KBM-7 (cell line): ENCODE measurements at places on chromosomes 12 and 14.

GRCh38 chr12:132455565-132455964 is 34.4 kb upstream of the FBRSL1 start:
- no peak for DNase-seq

- DNase-seq = no peak
Measured at GRCh38 chr12:10384191-10384590, 5.7 kb downstream of the KLRK1 start.

GRCh38 chr14:94213741-94214140 is 39.6 kb downstream of the PPP4R4 start:
- peak; percentile 59 for DNase-seq

- DNase-seq = peak; percentile 54
Measured at GRCh38 chr12:43776498-43776897, 17.7 kb downstream of the IRAK4 start.

- DNase-seq = no peak
Measured at GRCh38 chr12:2963154-2963759, 4.1 kb downstream of the TEAD4 start.

DNA sequence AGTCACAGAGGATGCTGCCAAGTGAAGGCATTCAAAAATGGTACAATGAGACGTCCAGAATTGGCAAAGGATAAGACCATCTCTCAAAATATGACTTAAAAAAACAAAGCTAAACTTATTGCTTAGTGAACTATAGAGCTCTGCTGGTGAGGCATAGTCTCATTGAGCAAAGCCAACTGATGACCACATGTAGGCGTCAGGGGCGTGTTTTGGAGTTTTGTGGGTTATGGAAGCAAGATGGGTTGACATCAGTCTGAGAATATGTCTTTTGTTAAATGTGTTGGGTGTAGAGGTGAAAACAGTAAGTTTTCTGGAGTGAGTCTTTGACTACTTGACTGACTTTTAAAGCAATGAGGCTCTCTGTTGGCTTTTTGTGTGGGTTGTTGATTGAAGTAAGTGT is 47.2 kb downstream of the ATL1 start:
- DNase-seq = no peak

DNA sequence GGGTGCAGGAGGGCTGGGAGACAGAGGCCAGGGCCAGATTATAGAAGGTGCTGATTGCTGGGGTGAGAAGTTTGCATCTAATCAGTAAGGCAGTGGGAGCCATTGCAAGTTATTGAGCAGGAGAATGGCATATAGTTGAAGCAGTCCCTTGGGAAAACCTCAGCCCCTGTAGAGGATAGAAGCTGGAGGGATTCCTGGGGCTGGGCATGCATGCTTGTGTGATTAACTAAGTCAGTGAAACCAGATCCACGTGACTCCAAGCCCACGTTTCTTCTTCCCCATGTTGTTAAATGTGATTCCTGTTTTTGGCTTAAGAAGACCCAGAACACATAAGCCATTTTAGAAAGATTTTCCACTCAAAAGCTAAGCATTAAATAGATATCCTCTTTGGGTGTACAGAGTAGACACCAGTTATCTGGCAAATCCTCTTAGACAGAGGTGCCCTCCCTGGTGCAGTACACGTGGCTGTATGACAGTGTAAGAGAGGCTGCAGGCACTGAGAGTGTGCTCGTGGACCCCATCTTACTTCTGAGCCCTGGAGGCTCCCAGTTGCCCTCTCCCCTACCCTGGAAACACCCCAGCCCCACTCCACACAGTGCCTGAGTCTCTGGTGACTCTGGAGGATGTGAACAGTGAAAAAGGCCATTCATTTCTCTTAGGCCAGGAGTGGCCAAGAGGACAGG is 3.2 kb downstream of the C14orf132 start:
- DNase-seq = no peak

GRCh38 chr14:71103662-71104484 is 196.6 kb downstream of the PCNX1 start:
- peak; percentile 55 for DNase-seq

- no peak for DNase-seq
Measured at GRCh38 chr14:42778984-42779383, 1172.3 kb downstream of the LRFN5 start.

DNA sequence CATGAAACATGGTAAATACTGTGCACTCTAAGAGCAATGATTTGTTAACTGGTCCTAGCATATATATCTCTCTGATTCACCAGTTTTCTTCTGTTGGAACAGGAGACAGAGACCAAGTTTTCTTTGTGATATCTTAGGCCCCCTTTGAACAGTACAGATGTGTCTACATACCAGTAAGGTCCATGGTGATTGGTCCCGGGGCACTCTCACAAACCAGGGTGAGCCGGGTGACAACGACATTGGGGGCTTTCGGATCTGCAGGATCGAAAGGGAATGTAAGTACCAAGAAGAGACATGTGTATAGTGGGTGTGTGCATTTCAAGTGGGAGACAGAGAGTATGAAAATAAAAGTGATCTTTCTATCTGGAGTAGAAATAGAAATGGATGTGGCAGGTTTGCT is 11.3 kb upstream of the ERP27 start:
- DNase-seq = no peak

DNA sequence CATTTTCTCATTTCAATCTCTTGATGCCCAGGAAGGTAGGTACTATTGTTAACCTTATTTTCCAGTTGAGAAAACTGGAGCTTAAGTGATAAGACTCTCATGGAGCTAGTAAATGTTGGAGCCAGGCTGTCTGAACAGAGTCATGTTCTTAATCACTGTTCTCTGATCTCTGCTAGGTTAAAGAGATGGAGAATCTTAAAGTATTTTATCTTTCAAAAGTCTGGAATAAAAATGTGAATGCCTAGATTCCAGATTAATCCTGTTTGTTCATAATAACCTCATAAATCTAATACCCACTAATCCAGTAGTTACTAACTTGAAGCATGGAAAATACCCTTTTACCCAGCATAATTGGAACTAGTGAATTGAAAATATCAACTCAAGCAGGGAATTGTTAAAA is 341.0 kb upstream of the RGS6 start:
- DNase-seq = no peak

DNA sequence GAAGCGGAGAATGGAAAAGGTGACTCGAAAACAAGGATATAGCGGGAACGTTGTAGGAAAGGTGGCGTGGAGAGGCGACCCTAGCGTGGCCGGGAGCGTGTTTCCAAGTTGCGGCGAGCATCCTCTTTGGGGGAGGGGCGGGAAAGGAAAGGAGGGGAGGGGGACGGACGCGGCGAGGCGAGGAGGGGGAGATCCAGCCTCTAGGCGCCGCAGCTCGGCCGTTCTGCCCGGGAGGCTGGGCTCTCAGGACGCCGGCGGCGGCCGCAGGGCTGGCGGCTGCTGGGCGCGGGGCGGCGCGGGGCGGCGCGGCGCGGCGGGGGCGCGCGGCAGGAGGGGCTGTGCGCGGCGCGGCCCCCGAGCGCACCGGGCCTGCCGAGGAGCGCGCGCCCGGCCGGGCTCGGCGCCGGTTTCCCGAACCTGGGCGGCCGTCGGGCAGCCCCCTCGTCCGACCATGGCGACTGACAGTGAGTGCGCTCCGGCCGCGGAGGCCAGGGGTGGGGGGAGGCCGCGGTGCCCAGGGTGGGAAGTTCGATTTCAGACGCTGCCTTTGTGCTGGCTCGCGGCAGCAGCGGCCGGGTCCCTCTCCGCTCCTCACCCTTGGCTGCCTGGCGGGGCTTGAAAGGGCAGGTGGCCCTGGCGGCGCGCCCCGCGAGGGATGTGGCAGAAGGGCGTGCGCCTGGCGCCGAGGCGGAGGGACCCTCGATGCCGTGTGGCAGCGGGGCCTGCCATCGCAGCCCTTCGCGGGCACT is 50.3 kb downstream of the SNAPC1 start:
- no peak for DNase-seq

DNA sequence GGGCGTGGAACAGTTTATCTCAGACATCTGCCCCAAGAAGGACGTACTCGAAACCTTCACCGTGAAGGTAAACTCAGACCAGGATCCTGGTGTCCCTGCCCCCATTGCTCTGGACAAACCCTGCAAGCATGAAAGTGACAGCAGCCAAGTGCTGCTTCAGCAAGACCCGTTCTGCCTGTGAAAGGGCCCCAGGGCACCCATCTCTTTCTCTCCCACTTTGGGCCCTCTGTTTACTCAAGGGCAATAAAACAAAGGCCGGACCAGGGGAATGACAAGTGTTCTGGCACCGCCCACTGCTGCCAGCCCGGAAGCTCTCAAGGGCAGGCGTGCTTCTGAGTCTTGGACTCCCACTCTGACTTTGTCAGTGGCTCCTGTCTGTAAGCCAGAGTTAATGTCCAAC is 35.3 kb downstream of the CD9 start:
- no peak for DNase-seq

DNA sequence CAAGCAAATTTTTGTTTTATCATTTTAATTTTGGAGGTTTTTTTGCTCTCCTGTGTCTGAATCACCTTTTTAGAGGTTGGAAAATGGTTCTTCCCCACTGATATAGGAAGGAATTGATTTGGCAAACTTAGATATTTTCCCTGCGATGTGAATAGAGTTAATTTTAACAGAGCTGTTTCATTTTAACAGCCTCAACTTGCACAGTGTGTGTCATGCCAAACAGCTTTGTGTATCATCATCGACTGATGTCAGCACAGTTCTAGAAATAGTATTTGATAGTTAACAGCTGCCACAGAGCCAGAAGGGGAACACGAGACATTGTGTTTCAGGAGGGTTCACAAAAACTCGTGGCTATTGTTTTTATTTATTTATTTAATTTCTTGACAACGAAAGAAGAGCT is 243.1 kb upstream of the FOXN3 start:
- no peak for DNase-seq

DNA sequence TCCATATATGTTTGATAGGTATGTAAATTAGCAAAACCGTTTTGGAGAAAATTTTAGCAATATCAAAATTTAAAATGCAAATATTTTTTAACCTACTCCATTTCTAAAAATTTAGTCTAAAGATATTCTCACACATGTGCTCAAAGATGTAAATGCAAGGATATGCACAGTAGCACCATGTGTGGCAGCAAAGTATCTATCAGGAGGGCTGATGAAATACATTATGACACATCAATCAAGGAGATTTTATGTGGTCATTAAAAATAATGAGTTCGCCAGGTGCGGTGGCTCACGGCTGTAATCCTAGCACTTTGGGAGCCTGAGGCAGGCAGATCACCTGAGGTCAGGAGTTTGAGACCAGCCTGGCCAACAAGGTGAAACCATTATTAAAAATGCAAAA is 8.0 kb upstream of the C1R start:
- DNase-seq = no peak

GRCh38 chr12:30598889-30599288 is 96.8 kb downstream of the IPO8 start:
- no peak for DNase-seq

- DNase-seq = no peak
Measured at GRCh38 chr14:66701813-66702212, 193.9 kb downstream of the GPHN start.

DNA sequence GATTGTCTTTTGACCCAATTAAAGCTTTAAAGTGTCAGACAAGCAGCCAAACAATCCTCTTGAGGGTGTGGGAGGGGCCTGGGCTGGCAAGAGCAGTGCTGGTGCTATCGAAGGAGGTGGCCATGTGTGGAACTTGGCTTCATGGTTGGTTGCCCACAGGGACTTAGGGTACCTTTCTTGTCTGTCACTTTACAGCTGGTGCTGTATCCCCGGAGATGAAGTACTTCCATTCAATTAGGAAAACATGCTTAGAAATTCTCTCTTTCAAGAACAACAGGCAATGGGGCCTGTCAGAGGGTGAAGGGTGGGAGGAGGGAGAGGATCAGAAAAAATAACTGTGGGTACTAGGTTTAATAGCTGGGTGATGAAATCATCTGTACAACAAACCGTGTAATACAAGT is 86.5 kb downstream of the DAAM1 start:
- DNase-seq = no peak

- no peak for DNase-seq
Measured at GRCh38 chr12:54292083-54292930, 8.5 kb downstream of the NFE2 start.

- DNase-seq = no peak
Measured at GRCh38 chr12:46264057-46264456, 4.8 kb downstream of the SLC38A1 start.

GRCh38 chr14:37791384-37792036 is 196.1 kb downstream of the TTC6 start:
- DNase-seq = no peak

DNA sequence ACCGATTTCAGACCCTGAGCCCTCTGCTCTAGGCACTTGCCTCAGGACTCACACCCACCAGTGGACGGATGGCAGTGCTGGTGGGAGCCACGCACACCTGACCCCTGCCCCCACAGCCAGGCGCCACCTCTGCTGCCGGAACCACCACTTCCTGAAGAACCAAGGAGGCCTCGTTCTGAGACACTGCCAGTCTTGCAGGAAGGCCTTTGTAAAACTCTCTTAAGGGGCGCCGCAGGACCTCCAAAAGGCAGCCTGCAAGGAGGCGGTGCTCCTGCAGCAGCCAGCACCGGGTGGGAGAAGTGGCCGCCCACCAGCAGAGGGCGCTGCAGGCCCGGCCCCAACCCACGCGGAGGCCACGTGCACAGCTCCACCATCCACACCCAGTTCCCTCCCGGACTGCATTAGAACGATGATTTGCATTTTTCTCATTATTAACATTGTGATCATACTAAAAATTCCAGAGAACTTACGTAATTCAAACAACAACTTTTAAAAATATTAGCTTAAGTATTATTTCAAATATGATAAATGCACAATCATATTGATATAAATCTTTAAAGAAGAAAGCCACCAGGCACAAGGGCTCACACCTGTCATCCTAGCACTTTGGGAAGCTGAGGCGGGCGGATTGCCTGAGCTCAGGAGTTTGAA is 12.8 kb downstream of the STX2 start:
- DNase-seq = peak; percentile 52

- DNase-seq = no peak
Measured at GRCh38 chr14:68621400-68622365, 171.2 kb downstream of the ZFP36L1 start.

- DNase-seq = no peak
Measured at GRCh38 chr14:24952851-24953666, 96.9 kb downstream of the STXBP6 start.

DNA sequence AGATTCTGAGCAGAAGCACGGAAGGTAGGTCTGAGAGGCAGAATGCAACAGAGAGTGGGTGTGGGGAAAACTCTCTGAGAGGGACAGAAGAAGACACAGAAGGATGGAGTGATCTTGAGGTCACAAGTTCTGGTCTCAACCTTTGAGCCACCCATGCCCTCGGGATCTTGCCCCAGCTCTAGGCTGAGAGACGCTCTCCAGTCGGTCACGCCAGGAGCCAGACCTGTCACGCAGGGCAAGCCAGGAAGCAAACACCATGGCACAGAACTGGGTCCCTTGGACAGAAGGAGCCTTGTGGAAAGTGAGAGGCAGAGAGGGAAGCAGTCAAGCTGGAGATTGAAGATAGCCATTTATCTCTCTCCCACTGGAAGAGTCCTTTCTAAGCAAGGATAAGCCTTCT is 79.0 kb downstream of the VWF start:
- DNase-seq = no peak

GRCh38 chr12:89135976-89136634 is 216.2 kb downstream of the DUSP6 start:
- peak; percentile 48 for DNase-seq

GRCh38 chr14:55180434-55180833 is 11.0 kb downstream of the DLGAP5 start:
- DNase-seq = no peak
